ENCODE measurements at places on chromosomes 1 and 21.

DNA sequence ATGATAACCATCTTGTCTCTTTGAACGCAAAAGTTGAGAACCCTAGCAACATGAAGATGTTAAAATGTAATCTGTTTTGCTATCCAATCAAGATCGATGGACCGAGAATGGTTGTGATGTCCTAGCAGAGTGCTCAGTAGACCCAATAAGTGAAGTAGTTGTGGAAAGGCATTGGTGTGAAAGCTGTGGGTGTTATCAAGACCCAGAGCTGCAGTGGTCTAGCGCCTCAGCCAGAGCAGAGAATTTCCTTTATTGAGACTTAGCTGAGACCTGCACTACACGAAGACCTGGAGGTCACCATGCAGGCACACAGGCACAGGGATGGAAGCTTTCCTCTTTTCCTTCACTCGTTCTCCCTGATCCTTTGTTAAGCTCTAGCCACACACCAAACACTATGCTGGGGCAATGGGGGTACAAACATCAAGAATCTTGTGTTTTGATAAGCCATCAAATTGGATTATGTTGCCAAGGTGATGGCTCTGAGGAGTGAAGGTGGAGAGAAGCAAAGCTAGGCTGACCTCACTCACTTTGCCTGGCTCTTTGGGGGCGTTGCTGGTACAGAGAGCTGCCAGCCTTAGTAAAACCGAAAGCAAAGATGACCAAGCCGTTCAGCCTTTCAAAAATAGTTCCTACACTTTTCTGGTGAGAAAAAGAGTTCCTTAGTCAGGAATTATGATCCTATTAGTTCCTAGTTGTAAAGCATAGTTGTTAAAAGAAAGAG, 24.1 kb downstream of the METTL13 start:
- DNase-seq: no peak

GRCh38 chr1:27438621-27439061, 46.2 kb downstream of the GPR3 start:
- DNase-seq: no peak

- no peak for DNase-seq
Observed at GRCh38 chr1:29388170-29388569, 151.8 kb downstream of the PTPRU start.

- DNase-seq: no peak
Observed at GRCh38 chr1:245225322-245226202, 70.8 kb downstream of the KIF26B start.

DNA sequence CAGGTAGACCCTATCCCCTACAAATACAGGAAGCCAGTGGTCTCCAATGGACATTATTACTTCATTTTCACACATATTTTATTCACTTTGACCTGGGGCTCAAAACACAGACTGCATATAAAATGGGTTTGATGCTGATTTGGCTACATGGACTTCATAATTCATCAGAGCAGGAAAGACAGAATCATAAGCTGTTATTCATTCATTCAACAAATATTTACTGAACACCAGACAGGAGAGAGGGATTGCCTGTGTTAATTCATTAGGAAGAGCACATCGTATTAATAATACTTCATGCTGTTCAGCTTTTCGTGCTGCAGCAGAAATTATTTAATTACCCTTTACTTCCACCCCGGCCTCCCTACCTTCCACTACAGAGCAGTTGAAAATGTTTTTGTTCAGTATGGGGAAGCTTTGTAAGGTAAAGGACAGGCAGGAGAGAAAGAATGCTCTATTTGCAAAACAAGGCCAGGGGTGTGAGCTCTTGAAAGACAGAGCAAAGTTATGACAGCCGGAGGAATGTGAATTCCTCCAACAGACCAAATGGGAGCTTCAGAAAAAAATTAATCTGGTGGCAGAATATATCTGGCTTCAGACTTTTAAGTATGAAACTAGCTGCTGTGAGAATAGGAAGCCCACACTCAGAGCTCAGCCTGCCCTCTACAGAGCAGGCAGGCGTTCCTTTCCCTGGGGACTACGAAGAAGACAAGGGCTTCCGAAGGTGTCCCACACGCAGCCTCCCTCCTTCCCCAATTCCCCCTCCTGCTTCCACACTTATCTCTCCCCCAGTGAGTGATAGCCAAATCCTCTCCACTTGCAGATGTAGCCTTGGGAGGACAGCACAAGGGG, 58.0 kb downstream of the MDM4 start:
- DNase-seq: no peak

DNA sequence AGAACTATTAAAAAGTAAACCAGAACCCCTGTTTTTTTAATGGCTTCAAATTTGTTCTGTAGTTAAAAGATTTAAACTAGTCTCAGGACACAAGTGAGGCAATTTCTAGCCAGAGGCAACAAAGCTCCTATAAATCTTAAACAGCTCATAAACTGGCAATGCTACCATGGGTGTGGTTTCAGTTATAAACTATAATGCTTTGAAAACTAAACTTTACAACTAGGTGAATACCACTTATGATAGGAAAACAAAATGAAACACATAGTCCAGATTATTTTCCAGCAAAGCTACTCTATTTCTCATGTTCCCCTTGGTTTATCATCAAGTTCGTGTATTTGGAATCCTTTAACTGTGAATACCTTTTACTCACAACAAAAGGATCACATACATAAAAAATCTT, 282.5 kb downstream of the VAV3 start:
- no peak for DNase-seq

DNA sequence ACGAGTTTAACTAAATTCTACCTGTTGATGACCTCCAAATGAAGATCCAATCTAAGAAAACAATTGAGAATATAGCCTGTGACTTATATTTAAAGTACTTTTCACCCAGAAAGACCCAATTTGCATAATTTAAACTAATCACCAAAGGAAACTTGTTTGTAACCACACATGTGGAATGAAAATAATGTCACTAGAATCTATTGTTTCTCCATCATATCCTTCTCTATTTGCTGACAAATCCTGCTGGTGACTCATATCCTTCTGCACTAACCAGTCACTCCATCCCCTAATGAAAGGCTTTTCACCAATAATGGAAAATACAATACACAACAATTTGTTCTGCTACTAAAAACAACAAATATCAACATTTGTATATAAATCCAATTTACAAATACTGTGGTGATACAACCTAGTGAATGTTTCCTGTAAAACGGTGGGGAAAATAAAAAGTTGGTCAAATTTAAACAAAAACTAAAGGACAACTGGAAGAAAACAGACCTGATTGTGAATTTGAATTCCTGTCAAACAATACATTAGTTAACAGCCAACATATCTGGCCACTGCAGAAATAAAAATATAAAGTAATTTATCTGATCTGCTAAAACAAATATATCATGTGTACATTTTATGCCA, 6.5 kb downstream of the PTP4A2 start:
- DNase-seq: no peak

- DNase-seq: no peak
Observed at GRCh38 chr21:17738176-17738953, 80.8 kb downstream of the C21orf91 start.

- DNase-seq: no peak
Observed at GRCh38 chr1:6136516-6137220, 43.5 kb downstream of the CHD5 start.

GRCh38 chr1:234600418-234601281, 9.3 kb downstream of the IRF2BP2 start:
- no peak for DNase-seq

DNA sequence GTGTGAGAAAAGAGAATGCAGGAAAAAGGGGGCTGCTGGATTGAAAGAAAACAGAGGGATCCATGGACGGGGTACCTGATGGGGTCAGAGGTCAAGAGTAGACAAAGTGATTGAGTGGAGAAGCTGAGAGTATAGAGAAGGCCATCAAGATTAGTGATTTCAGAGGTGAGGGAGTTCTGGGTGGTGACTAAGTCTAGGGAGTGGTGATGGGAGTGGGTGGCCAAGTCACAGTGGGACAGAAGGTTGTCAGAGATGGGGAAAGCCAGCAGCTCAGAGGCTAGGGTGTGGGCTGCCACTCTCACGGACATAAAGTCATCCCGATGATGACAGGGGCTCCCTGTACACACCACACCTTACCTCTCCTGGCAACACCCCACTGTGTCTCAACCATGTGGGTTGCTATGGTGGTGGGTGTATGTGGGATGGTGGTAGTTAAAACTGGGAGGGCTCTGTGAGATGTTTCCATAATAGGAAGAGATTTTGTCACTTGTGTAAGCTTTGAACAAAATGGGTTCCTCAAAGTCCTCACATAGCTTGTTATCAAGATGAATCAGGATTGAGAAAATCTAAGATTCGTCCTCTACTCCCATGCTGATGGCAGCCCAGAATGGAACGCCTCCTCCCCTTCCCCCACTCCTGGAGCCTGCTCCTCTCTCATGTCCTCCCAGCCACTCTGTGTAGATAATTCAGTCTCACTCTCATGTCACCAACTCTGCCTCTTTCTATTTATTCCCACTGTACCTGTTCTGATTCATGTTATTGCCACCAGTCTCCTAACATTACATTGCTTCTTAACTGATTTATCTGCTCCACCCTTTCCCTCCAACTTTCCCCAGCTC, 20.3 kb upstream of the CSF1 start:
- no peak for DNase-seq

DNA sequence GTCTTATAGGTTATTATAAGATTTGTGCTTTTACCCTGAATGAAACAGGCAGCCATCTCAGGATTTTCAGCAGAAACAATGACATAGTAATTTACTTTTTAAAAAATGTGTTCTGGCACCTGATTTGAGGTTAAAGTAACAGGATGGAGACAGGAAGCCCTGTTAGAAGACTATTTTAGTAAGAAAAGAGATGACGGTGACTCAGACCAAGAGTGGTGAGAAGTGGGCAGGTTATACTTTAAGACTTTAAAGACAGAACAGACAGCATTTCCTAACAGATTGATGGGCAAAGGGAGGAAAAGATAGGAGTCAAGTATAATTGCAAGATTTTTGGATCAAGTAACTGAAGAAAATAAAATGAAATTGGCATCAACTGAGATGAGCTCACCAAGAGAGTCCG, 436.8 kb upstream of the NR5A2 start:
- no peak for DNase-seq

DNA sequence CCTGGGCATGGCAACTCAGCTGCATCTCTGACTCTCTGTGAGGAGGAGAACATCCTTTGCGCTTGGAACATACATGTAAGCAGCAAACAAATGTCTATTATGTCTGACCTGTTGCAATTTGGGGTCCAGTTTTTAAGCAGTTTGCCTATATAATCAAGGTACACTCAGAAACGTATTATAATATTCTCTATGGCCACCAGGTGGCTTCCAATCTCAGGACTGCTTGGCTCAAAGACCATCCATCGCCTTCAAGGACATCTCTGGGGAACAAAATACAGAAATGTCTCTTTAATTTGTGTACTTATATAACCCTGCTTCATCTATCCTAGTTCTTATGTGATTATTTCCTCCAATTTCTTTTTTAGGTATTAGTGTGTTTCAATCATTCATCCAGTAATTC, 227.2 kb downstream of the OLFM3 start:
- no peak for DNase-seq

DNA sequence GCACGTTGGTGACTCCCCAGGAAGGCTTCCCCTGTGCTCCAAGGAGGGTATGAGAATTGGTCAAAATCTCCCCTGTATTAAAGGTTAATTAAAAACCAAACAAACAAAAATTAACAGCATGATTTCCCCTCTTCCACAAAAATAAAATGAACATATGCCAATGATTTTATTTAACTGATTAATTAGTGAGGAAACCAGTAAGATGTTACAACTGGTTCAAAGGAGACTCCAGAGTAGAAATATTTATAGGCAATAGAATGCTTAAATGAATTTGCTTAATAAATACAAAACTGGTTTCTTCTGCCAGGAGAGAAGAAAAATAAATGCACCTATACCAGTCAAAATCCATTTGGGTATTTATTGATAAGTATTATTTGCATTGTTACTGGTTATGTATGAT, 249.5 kb upstream of the DEPDC1 start:
- DNase-seq: no peak

- DNase-seq: no peak
Observed at GRCh38 chr1:22835636-22836319, 125.1 kb downstream of the EPHB2 start.

- DNase-seq: no peak
Observed at GRCh38 chr1:46412893-46413595, 18.9 kb downstream of the FAAH start.

- DNase-seq: no peak
Observed at GRCh38 chr1:31943546-31944184, 5.5 kb upstream of the PTP4A2 start.

DNA sequence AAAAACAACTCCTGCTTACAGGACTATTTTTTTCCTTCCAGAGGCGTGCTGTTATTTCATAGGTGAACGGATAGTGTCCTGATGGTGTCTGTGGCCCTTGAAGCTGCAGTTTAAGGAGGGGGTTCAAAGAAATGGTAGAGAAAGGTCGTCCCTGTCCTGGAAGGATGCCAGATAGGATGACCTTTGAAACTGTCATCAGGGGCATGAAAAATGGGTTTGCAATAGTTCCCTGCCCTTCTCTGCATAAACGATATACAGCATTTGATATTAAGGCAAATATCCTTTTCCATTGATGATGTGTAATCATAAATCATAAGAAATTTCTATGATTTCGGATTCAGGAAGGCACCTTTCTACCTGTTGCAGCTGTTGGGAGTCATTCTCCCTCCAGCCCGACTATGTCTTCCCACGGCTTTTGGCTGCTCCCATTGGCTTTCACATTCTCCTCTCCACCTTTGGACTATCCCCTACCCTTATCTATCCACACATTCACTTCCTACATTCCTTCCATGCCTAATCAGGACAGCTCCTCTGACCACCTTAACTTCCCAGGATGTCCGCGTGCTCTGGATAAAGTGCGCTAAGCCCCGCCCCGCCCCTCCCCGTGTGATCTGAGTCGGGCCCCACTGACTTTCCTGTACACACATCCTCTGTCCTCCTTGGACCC, 209.8 kb downstream of the DISC1 start:
- DNase-seq: no peak

- no peak for DNase-seq
Observed at GRCh38 chr21:37551331-37551992, 184.9 kb downstream of the DYRK1A start.

GRCh38 chr1:227225715-227226346, 92.5 kb downstream of the CDC42BPA start:
- DNase-seq: no peak

DNA sequence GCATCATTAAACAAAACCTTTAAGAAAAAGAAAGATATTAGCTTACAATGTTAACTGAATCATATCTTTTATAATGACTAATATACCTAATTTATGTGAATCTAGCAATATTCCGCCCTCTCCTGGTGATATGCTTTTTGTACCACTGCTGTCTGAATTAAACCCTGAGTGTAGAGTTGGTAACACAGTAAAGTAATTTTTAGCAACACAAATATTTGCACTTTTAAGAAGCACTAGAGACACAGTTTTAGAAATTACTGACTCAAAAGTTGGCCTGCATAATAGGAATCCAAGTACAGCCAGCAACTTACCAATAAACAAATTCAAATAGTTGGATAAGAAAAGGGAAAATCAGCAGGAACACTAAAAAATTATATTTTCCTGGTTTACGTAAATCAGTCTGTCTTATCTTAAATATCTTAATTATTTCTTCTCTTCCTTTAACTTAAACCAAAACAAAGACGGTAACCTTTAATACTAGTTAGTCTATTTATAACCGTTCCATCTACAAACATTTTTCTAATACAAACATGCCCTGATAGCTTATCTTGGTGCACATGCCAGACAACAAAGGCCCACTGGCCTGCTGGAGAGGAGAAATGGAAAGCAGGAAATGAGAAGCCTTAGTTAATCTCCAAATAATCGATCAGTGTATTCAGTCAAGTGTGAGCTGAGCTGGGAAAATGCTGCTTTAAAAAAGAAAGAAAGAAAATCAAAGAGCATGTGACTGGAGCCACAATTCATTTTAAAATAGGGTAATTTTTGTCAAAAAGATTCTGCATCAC, 246.0 kb downstream of the RERE start:
- no peak for DNase-seq

- DNase-seq: no peak
Observed at GRCh38 chr1:113307771-113308445, 82.4 kb upstream of the MAGI3 start.
